ENCODE measurements at places on chromosomes 1 and 21. TPM values are rescaled to one million over a fixed set of nuclear protein-coding genes. Genes with fewer than 3 reads are reported as not detected.

Gene CRP
- total RNA-seq = 0.09 TPM

Gene OVAAL
- 0.09 TPM for total RNA-seq

Gene C1QA
- not detected for total RNA-seq

Gene KRTAP12-2
- not detected for total RNA-seq

Gene C1orf94
- total RNA-seq = not detected

Gene PCBP3
- total RNA-seq = 0.18 TPM

Gene PDC
- not detected for total RNA-seq

Gene DNALI1
- total RNA-seq = 1.5 TPM

Gene CLCA2
- 0.19 TPM for total RNA-seq

Gene DNM3
- 0.56 TPM for total RNA-seq

Gene WNT3A
- total RNA-seq = not detected

Data from endothelial cell of coronary artery (primary cell).